Stimulated activated naive B cell treated with anti-CD40 and anti-IgM and Interleukin-4, amounts not matched to agents 10 μg/mL and 1 μg/mL and 100 μg/mL, for 72 hours (primary cell): ENCODE measurements at places on chromosomes 16 and 17.
A peak's percentile ranks its signal among the peaks of the same experiment; 100 is the strongest.

DNA sequence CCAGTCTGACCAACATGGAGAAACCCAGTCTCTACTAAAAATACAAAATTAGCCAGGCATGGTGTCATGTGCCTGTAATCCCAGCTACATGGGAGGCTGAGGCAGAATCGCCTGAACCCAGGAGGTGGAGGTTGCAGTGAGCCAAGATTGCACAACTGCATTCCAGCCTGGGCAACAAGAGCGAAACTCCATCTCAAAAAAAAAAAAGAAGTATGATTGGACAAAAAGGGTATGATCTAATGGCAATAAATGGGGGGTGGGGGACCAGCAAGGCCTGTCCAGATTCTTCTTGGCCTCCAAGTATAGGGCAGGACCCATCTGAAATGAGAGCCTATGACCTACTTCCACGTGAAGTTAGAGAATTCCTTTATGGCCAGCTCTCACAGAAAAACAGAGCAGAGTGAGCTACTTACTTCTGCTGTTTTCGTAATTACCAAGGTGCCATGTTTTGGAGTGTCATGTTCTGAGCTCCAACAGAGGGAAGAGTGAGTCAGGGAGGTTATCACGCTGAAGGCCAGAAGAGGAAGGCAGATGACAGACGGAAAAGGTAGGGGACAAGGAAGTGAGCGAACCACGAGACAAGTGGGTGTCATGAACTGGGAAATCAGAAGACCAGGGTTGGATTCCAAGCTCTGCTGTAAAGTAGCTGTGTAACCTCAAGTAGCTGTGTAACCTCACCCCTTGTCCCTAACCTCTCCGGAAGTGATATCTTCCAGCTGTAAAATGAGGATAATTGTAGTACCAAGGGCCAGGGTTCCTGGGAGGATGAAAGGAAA is 3.6 kb upstream of the ZMYND15 start:
- no peak for DNase-seq

- DNase-seq, result no peak
These were observed 6.7 kb downstream of the NR1D1 start for GRCh38 chr17:40093580-40094201.

GRCh38 chr17:74332017-74332650 is 6.1 kb downstream of the KIF19 start:
- no peak for DNase-seq

DNA sequence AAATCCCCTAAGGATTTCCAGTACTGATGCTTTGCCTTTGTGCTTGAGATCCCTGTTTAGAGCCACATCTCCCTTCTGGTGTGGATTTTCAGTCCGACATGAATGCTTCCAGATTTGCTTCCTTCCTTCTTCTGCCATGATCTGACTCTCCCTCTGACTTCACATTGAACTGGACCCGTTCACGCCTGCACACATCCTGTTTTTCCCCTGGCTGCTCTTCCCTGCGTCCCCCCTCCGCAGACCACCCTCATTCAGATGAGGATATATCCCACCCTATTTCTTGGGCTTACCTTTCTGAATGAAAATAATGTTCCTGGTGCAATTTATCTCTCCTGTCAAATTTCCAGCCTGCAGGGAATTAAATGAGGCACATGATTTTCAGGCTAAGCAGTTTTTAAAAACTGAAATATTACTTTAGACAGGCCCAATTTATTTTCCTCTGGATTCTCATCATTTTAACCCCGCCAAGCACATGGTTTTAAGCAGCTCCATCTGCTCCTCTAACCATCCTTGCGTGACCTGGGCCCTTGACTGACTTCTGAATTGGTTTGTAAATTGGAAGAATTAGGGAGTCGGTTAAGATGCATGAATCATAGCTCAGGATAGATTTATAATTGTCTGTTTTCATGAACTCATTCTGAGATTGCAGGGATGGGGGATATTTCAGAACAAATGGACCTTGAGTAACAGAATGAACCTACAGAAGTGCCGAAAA is 59.2 kb downstream of the BMERB1 start:
- DNase-seq, result no peak

GRCh38 chr16:61295311-61295710 is 740.9 kb downstream of the CDH8 start:
- no peak for DNase-seq

DNA sequence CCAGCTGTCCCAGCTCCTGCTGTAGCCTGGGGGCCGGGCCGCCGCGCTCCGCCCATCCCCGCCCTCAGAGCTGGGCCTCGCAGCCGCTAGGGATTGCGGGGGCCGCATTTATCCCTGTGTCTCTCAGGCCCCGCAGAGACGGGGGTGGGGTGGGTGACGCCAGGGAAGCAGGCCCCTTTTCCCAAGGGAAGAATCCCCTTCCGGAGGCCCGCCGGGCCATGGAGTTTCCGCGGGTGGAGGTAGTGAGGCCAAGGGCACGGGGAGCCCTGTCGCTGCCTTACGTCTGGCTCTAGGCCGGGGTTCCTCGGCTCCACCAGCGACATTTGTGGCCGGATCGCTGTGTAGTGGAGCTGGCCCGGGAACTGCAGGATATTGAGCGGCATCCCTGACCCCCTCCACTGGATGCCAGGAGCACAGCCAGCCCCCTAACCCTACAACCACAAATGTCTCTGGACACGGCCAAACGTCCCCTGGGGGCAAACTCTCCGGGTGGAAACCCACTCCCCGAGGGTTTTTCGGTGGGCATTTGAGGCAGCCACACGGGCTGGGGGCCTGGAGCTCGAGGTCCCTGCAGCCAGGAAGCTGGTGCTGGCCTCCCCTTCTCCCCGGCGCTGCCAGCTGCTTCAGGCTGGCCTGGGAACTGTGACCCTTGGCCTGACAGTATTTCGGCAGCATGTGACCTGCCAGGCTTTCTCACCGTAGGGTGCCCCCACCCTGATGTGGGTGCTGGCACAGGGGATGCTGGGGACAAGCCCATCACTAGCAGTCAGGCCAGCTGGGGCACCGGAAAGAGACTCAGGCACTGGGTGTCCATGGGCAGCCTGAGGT is 12.0 kb upstream of the CD300A start:
- peak; percentile 68 for DNase-seq

DNA sequence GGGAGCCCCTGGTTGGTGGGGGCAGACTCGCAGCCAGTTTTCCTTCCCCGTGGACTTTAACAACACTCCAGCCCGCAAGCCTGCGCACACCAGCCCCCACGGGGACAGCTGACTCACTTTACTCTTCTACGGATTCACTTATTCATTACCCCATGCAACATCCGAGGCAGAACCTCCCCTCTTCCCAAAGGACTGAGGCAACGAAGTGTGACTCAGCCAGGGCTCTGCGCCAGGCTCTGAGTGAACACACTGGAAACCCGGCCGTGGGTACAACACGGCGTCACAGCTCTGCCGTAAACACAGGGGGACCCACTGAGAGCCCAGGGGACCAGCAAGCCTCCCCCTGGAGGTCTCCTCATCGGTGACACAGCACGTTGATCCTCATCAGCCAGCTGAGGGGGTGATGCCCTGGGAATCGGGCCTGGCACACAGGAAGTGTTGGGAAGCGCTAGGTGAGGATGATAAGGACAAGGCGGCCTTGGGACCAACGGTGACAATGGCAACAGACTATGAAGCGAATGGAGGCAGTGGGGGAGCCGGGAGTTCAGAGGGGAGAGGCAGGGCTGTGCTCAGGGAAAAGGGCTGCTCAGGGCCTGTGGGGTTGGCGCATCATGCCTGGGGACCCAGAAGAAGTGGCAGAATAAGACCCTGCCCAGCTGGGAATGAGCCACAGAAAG is 14.6 kb downstream of the COTL1 start:
- no peak for DNase-seq

- DNase-seq, result no peak
These were observed 1.7 kb downstream of the RBFOX3 start for GRCh38 chr17:79609049-79609589.

DNA sequence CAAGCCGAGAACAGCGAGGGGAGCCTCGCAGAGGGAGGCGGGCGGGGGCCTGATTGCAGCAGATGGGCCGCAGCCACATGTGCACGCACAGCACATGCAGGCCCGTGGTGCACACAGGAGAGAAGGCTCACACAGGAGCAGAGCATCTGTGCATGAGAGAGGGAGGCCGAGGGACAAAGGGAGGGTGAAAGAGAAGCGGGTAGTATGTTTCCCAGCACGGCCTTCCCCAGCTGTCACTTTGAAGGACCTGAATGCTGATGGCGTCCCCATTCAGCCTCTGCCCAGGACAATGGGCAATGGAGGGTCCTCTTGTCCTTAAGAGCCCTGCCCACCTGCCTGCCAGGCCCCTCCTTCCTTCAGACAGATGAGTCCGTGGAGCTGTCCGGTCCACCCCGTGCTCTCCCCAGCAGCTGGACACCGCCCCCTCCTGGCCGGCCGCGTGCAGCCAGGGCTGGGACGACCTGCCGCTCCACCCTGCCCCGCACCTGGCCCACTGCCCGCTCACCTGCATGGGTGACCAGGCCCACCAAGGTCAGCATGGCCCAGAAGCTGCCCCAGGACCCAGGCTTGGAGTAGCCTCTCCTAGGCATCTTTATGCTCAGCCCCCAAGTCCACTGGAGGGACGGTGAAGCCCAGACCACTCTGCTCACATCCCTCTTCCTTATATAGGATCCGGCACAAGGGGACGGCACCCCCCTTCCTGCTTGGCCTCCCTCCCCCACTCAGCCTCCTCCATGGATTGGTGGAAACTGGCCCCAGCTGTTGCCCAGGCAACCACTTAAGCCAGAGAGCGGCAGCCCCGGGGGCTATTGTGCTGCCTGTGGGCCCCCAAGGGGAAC is at the start of gene BTBD17:
TSS of gene BTBD17 (minus strand) at position 639 of the 839 bp plus-strand sequence. CDS start at position 590, 49 bp downstream.
- no peak for DNase-seq

DNA sequence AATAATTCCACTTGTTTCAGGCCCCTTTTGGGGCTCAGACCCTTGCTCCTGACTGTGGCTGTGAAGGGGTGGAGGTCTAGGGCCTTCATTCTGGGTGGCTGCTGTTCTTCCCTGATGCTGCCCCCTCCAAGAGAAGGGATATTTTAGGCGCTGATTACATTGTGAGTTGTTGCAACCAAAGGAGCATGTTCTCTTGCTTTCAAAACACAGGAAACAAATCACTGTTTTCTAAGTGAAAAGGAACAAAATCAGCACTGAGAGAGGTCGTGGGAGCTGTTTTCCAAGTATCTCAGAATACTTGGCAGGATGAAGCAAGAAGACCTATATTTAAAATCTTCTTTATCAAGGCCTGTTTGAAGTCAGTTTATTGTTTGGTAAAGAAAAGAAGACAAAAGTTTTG is 25.3 kb upstream of the SEC14L1 start:
- DNase-seq, result no peak

- DNase-seq, result no peak
These were observed 43.2 kb downstream of the ABCC12 start for GRCh38 chr16:48112600-48112999.

- DNase-seq, result no peak
These were observed 178.0 kb downstream of the PARN start for GRCh38 chr16:14452066-14452465.
